ENCODE measurements at places on chromosomes 2 and 18.

DNA sequence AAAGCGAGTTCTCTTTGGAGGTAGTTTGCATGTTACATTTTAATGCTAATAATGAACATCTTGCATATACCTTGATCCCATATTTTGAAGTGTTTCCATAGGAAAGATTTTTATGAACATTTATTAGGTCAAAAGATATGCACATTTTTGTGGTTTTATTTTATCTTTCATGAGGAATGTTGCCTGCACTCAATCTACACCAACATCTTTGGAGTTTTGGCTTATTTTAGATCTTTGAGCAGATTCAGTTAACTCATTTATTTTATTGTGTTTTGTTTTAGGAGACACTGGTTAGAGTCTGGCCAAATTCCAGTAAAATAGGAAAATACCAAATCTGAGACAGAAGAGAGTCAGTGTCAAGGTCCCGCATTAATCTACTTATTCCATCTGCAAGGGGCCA is 540.9 kb downstream of the RNF144A start:
- DNase-seq = no peak

DNA sequence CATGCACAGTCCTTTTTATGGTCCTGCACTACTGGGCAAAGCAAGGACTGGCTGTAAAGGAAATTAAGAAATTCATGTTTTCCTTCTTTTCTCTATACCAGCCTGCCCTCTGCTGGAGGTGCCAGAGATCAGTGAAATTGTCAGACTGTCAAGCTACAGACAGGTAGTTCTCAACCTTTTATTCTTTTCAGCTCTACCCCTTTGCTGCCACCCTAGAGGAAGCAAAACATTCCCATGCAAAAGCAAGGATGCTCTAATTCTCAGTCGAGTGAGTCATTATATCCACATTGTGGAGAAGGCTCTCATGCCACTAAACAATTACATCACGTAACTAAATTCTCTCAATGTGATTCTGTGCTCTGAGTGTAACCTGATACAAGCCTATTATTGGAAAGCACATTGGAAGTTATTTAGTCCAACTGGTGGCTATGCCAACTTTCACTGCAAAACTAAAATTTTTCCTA is 25.0 kb upstream of the RAPGEF4 start:
- peak; percentile 69 for DNase-seq

- no peak for DNase-seq
Measured at GRCh38 chr2:173672573-173673340, 292.4 kb downstream of the SP3 start.

GRCh38 chr2:239581352-239581901 is 180.6 kb upstream of the HDAC4 start:
- no peak for DNase-seq

DNA sequence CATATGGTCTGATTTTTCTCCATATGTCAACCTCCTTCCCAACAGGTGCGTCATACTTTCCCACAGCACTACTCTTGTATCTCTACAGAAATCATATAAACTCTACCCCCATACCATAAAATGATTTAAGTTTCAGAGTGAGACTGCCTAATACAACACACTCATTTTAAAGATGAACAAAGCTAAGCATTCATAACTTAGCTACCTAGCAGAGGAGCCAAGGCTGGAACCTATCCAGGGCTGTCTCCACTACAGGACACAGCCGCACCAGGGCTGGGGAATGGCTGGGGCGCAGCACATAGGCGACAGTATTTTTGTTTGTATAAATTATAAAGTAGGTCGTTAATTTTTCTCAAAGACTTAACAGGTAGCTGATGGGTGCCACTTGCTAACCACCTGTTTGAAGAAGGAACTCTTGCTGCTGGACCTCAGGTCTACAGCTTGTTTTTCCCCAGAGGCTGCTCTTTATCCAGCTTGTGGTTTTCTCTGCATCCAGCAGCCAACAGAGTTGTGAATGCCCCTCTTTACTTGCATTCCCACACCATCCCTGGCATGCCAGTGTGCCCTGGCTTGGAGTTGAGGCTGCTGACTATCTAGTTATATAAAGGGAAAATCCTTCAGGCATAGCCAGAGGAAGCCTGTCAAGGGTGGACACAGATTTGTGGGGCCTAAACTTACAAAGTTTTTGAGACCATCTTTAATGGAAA is 62.0 kb downstream of the HNRNPLL start:
- no peak for DNase-seq

DNA sequence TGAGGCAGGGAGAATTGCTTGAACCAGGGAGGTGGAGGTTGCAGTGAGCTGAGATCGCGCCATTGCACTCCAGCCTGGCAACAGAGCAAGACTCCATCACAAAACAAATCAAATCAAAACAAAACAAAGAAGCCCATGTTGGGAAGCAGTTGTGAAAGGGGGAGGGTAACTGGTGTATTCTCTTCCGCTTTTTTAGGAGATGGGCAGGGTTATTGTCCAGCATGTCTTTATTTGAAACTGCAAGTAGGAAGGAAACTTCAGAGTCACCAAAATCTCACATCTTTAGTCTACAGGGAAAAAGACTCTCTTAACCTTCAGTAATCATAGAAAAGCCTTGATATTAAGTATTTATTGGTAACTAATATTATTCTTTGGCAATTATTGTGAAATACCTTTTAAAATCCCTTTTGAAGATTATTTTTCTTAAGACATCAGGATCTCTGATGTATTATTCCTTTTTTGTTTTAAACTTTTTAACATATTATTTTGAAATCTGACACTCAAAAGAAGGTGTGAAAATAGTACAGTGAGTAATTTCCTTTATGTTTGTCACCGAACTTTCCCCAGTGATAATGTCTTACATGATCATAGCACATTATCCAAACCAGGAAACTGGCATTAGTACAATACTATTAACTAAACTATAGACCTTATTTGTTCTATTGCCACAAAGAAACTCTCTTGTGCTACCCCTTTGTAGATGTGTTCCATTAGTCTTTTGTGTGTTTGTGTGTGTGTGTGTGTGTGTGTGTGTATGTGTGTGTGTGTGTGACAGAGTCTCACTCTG is 84.3 kb upstream of the LTBP1 start:
- no peak for DNase-seq

DNA sequence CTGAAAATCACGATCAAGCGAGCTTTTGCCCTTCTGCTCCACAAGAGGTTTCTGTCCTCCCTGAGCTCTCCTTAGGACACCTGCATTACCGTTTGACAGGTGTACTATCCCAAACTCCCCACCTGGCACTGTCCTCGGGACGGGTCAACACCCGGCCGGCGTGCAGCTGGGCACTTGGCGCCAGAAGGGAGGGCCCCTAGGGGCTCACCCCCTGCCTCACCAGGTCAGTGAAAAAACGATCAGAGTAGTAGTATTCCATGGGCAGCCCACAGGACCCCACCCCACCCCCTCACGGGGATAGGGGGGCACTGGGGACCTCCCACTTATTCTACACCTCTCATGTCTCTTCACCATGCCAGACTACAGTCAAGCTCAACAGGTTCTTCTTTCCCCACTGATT is 117.6 kb upstream of the ANKRD30BL start:
- DNase-seq = no peak

GRCh38 chr2:199257261-199258224 is 200.2 kb downstream of the SATB2 start:
- no peak for DNase-seq

- no peak for DNase-seq
Measured at GRCh38 chr2:9754532-9754887, 88.8 kb upstream of the TAF1B start.

GRCh38 chr2:232308986-232309385 is 69.6 kb upstream of the ALPP start:
- no peak for DNase-seq

DNA sequence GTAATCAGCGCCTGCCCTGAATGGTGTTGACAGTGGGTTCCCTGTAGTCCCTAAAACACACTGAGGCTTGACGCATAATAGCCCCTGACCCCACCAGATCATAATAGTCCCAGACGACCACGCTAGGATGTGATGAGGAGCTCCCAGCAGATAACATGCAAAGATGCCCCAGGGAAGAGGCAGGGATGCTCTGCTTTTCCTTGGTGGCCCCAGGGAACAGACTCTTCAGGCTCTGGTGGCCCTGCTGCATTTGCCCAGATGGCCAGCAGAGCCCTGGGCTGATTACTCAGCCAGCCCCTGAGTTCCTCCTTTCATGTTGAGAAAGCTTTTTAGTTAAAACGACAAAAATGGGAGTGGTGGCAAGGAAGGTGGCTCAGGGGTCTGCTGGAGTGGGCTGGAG is 5.9 kb upstream of the NCKAP5 start:
- no peak for DNase-seq
